ENCODE measurements at places on chromosomes 7 and 10.

DNA sequence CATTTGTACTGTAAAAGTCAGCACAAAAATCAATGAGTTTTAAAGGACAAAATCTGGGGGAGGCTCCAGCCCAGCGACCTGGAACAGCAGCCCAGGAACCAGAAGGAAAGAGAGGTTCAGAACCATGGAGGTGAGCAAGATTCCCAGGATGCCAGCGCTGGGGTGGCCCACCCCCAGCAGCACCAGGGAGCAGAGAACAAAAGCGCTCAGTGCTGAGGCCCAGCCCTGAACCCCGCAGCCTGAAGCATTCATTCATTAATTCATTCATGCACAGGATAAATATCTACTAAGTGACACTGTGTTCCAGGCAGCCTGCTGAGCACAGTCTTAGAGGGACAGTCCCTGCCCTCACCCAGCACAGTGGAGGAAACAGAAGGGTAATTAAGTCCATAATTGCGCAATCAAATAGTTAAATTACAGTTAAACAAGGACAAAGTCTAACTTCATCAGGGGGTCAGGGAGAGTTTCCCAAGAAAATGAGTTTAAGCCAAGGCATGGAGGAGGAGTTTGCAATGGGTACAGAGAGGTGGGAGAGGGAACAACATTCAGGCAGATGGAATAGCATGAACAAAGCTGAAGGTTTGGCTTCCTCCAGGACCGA, 202.3 kb downstream of the GRID1 start:
- no peak for DNase-seq

GRCh38 chr10:11448545-11449244, 162.8 kb downstream of the USP6NL start:
- DNase-seq, result no peak

DNA sequence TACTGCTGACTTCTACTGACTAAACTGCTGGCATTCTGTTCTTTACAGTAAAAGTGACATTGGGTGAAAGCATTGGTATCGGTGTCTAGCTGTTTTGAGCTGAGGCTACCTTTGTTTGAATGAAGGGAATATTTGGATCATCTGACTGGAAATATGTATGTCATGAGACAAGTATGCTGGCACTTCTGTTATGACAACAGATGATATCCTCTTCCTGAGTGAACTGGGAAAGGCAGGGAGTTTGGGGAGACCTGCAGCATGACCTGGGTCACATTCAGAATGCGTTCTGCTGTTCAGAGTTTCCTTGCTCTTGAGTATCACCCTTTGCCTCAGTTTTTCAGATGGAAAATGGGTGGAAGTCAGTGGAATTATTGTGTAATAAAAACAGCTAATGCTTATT, 81.8 kb downstream of the PLCE1 start:
- DNase-seq, result no peak

DNA sequence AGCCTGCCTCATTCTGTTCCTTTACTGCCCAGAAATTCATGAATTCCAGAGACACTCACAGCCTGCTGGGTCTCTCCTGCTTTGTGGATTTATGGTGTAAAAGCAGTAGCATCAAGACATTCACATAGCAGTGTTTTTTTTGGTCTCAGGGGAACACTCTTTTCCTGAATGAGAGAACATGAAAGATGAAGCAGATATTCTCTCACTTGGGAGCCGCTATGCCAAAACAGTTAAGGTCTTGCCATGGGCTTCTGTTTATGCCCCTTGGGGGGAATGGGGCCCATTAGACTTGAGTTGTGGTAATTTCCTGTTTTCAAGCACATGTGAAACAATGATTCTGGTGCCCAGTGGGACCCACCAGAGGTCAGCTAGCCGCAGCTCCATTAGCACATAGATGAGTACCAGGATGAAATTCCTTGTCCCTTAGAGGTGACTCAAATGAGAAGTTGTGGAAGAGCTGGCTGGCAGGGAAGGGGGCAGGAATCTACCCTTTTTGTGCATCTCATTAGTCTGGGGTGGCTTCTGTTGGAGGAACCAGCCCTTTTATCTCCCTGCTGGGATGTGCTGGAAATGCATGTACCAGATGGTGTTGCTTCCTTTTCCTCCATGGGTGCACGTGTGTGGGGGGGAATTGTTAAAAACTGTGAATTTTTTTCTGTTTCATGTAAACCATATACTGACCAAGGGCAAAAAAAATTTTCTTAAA, 13.3 kb downstream of the BMPER start:
- no peak for DNase-seq

- no peak for DNase-seq
Measured at GRCh38 chr10:66833861-66834260, 92.0 kb upstream of the LRRTM3 start.

DNA sequence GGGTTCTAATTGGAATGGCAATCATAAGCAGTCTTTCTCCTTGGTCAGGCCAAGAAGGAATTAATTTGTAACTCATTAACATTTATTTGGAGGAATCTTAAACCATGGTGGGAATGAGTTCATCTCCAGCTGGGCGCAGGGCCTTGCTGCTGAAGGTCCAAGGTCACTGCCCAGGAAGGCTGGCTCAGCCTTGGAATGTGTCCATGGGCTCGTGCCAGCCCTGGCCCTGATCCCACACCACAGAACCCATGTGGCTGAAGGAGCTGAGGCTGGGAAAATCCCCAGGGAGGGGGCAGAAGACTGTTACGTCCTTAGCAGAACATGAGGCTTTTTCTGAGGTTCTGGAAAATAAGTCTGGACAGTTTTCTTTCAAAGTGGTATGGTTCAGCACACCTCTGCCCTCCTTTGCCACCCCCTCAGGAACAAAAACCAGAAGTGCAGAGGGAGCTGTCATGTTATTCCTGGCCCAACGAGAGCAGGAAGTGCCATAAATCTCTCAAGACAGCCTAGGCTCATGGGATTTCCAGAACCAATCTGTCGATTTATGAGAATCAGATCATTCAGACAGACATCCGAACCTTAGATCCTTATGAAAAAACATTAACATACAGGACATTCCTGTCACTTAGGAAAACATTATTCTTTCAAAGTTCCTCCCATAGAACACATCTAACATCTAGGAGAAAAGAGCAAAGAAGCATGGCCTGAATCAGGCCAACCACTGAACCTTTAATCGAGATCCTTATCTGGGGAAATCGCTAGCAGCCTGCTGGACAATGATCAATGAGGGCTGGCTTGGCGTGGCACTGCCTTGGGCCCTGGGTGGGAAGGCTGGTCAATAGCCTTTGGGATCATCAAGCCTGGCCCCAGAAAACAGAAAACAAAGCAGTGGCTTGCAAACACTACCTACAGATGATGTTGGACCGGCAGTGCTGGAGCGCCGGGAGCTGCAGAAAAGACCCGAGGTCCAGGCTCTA, 134.3 kb downstream of the TAX1BP1 start:
- DNase-seq, result no peak

DNA sequence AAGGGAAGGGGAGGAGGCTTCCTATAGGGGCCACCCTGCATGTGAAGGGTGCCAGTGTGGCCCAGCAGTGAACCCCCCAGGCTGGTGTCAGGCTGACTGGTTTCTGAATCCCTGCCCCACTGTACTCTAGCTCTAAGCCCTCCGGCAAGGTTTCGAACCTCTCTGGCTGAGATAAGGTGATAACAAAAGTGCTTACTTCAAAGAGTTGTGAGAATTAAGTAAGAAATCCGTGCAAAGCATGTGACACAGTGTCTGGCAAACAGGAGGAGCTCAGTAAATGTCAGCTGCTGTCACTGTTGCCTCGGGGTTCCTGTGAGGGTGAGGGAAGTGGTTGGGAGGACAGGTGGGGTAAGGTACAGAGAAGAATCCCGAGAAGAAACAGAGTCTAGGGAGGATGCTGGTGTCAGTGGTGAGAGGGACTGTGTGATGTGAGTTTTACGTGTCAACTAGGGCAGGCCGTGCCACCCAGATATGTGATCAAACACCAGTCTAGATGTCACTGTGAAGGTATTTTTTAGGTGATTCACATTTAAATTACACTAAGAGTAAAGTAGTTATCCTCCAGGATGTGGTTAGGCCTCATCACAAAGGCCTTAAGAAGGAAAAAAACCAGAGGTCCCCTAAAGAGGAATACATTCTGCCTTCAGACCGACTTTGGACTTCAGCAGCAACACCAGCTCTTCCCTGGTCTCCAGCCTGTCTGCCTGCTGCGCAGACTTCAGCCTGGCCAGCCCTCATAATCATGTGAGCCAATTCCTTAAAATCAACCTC, 64.4 kb downstream of the BPGM start:
- peak; percentile 50 for DNase-seq

- no peak for DNase-seq
Measured at GRCh38 chr7:3606436-3606835, 305.4 kb downstream of the SDK1 start.

DNA sequence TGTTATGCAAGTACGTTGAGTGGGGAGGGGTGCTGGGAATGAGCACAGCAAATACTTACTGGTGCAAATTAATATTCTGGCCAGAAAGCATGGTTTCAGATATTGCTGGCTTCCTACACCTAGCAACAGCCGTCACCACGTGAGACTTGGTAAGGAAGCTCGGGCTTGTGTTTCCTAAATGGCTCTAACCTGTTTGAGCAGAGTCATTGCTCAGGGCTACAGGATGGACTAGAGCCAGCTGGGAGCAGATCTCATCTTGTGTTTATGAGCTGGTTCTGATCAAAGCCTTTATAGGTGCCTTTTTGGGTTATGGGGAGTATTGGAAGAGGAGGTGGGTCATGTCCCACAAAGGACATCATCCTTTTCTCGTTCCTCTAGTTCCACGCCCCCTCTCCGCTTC, 200.3 kb downstream of the BUB3 start:
- DNase-seq, result no peak

DNA sequence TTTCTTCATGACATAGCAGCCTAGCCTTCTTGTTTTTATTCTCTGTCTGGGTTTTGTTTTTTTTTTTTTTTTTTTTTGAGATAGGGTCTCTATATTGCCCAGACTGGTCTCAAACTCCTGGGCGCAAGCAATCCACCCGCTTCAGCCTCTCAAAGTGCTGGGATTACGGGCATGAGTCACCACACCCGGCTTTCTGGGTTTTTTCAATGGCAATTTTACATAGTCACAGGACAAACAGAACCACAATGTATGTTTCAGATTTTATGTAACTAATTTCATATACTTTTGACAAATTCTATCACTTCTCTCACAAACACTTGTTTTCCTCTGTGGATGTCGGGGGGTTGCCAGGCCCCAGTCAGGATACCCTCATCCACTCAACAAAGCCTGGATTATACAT, 16.5 kb downstream of the DOCK4 start:
- DNase-seq, result no peak

DNA sequence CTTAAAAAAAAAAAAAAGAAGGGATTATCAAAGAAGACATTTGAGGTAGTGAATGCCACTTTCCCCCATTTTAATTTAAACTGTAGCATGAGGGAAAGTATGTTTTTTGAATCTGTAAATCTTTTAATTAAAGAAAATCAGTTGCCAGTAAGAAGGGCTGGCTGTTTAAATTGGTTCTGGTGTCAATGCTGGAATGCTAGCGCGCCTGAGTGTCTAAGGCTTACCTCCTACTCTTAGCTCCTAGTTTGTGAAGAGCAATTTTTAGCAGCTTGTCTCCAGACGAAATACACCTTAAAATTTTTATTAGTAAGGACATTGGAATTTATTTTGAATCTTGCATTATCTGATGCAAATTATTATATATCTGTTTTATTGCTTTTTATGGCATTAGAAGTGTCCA, 54.1 kb downstream of the UBE3C start:
- no peak for DNase-seq

DNA sequence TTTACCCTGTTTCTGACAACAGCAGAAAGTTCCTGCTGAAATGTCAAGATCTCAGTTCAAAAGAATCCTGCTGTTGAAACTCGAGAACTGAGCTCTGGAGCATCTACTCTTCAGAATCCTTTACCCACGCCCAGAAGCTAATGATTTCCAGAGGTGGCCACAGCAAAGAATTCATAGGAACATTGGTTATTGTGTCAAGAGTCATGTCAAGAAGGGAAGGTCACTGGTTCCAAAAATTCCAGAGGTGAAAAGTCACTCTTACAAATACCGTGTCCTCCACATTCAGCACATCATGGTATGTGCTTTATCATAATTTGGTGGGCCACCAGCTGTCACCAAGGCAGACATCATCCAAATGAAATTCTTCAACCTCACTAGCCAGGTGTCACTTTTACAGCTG, 394.4 kb upstream of the NPVF start:
- no peak for DNase-seq

DNA sequence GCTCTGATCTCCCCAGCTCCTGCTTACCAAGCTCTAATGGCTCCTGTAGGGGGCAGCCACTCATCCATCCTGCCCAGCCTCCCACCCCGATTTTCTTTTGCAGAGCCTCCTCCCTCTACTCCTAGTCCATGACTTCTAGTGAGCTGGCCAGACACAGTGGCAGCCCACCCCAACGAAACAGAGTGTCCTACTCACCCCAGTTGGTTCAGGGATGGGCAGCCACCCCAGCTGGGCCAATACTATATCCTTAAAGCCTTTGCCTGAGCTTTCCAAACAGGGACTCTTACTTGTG, 77.1 kb downstream of the GRID1 start:
- DNase-seq, result no peak

- DNase-seq, result peak; percentile 64
Measured at GRCh38 chr10:119205894-119206602, 1.3 kb upstream of the GRK5 start.

GRCh38 chr7:78605119-78605518, 806.5 kb downstream of the PHTF2 start:
- DNase-seq, result no peak

DNA sequence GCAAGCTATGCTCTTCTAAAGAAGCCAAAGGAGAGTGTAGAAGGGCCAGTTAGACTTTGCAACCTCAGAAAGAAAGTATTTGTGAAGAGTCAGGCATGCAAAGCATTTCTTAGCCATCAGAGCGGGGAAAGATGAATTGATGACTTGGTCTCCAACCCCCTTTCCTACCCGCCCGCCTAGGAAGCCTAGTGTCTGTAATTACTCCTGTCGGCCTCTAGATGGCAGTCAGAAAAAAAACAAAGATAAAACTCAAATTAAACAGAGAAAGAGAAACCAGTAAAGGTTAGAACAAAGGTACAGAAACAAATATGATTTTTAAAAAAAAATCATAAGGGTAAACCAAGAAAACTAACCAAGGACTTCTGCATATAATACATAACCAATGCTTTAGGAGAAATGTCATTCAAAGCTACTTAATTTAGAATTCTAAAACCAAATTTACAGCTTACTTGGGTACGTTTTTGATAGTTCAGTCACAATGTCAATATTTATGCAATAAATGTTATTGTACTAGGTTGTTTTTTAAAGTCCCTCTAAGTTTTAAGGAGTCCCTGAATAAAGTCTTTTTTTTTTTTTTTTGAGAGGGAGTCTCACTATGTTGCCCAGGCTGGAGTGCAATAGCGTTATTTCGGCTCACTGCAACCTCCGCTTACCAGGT, 97.6 kb downstream of the LYZL1 start:
- DNase-seq, result no peak

GRCh38 chr7:17466216-17466615, 167.8 kb downstream of the AHR start:
- DNase-seq, result no peak

- DNase-seq, result no peak
Measured at GRCh38 chr7:142894985-142895593, 9.5 kb upstream of the TRPV6 start.

GRCh38 chr7:67462781-67463191, 466.2 kb downstream of the TYW1 start:
- DNase-seq, result no peak

Measured in stimulated activated CD4-positive, alpha-beta T cell treated with anti-CD3 and anti-CD28 coated beads, Interleukin-2, amount 100 ng/mL, for 24 hours (primary cell).